ENCODE measurements at places on chromosomes 5 and 9.
A peak's percentile ranks its signal among the peaks of the same experiment; 100 is the strongest.

GRCh38 chr5:58330781-58331180 is 129.1 kb downstream of the PLK2 start:
- H3K4me1 ChIP-seq = no peaks in the 10 kb centered on the region
- H3K36me3 ChIP-seq = no peaks in the 10 kb centered on the region
- no peak overlapping the region for H3K4me3 ChIP-seq
- DNase-seq = no peak
- no peak overlapping the region for H3K27ac ChIP-seq

- peaks cover 22% of the 10 kb centered on the region for H3K4me1 ChIP-seq
- DNase-seq = peak; percentile 16
- peak overlapping the region; percentile 43 for H3K4me3 ChIP-seq
- peaks cover 38% of the 10 kb centered on the region for H3K27me3 ChIP-seq
- peaks cover 23% of the 10 kb centered on the region for H3K36me3 ChIP-seq
Measured at GRCh38 chr5:136192015-136192525, 892 bp downstream of the SMIM32 start.

GRCh38 chr5:129399069-129399468 is 61.0 kb upstream of the ADAMTS19 start:
- H3K27ac ChIP-seq = no peak overlapping the region
- H3K4me1 ChIP-seq = no peaks in the 10 kb centered on the region
- H3K36me3 ChIP-seq = no peaks in the 10 kb centered on the region
- no peak overlapping the region for H3K4me3 ChIP-seq
- no peaks in the 10 kb centered on the region for H3K27me3 ChIP-seq

- no peak overlapping the region for H3K27ac ChIP-seq
- H3K4me1 ChIP-seq = peaks cover 2% of the 10 kb centered on the region
- DNase-seq = no peak
Measured at GRCh38 chr9:114745879-114746550, 59.8 kb downstream of the TNFSF15 start.

DNA sequence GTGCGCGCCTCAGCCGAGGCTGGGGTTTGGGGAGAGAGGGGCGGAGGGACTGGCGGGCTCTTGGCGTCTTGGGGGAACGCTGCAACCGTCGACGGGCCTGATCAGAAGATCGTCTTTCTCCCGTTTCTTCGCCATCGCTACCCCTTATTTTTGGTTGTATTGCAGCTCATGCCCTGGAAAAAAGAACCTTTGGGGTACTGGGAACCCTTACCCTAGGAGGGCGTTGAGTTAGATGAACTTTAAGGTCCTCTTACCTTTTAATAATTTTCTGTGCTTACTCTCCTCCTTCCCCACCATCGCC is 719 bp downstream of the PAIP2 start:
- H3K27ac ChIP-seq = peak overlapping the region; percentile 79
- DNase-seq = no peak
- H3K27me3 ChIP-seq = no peaks in the 10 kb centered on the region
- H3K36me3 ChIP-seq = peaks cover 9% of the 10 kb centered on the region

- peaks cover 7% of the 10 kb centered on the region for H3K4me1 ChIP-seq
- H3K4me3 ChIP-seq = no peak overlapping the region
- H3K27ac ChIP-seq = no peak overlapping the region
- H3K27me3 ChIP-seq = peaks cover 27% of the 10 kb centered on the region
Measured at GRCh38 chr9:136760424-136760823, 2.4 kb upstream of the LCN8 start.

DNA sequence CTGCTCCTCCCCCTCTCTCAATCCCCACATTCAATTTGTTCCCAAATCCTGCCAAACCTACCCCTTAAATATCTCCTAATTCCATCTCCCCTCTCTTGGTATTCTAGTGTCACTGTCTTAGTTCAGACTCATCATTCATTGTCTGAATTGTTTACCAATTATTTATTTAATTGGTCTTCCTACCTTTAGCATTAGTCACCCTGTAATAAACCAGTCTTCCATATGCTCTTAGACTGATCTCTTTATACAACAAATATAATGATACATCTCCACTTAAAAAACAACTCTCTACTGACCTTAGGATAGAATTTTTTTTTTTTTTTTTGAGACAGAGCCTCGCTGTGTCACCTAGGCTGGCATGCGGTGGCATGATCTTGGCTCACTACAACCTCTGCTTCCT is 51.4 kb downstream of the RFK start:
- no peak overlapping the region for H3K4me3 ChIP-seq
- H3K4me1 ChIP-seq = no peaks in the 10 kb centered on the region
- peaks cover 8% of the 10 kb centered on the region for H3K27me3 ChIP-seq
- H3K27ac ChIP-seq = no peak overlapping the region
- no peak for DNase-seq
- no peaks in the 10 kb centered on the region for H3K36me3 ChIP-seq

GRCh38 chr9:136599811-136600660 is 54.2 kb upstream of the NOTCH1 start:
- peaks cover 2% of the 10 kb centered on the region for H3K36me3 ChIP-seq
- no peak overlapping the region for H3K27ac ChIP-seq
- H3K4me3 ChIP-seq = no peak overlapping the region
- no peak for DNase-seq
- H3K4me1 ChIP-seq = peaks cover 37% of the 10 kb centered on the region

- no peak overlapping the region for H3K4me3 ChIP-seq
- no peak for DNase-seq
- H3K27me3 ChIP-seq = no peaks in the 10 kb centered on the region
- H3K27ac ChIP-seq = no peak overlapping the region
Measured at GRCh38 chr5:111585946-111586345, 73.6 kb upstream of the STARD4 start.

DNA sequence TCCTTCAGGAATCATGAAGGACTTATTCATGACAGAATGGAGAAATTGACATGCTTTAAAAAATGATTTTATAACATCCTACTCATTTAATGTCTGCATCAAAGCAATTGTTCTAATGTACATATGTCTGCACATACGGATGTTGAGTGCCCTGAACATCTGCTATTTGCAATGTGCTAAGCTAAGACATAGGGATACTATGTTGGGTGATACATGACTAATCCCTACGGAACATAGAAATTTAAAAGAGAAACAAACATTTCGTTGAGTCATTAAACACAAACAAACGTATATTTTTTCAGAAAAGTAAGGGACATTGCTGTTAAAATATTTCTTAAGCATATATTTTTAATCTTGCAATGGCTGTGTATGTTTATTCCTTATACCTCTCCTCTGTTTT is 686.5 kb upstream of the ADAMTS16 start:
- no peaks in the 10 kb centered on the region for H3K36me3 ChIP-seq
- no peak for DNase-seq
- H3K4me1 ChIP-seq = no peaks in the 10 kb centered on the region
- H3K27ac ChIP-seq = no peak overlapping the region
- H3K27me3 ChIP-seq = no peaks in the 10 kb centered on the region

- no peak overlapping the region for H3K4me3 ChIP-seq
- peaks cover 10% of the 10 kb centered on the region for H3K4me1 ChIP-seq
- no peaks in the 10 kb centered on the region for H3K36me3 ChIP-seq
- no peak overlapping the region for H3K27ac ChIP-seq
Measured at GRCh38 chr9:16266648-16267276, 603.7 kb downstream of the BNC2 start.

DNA sequence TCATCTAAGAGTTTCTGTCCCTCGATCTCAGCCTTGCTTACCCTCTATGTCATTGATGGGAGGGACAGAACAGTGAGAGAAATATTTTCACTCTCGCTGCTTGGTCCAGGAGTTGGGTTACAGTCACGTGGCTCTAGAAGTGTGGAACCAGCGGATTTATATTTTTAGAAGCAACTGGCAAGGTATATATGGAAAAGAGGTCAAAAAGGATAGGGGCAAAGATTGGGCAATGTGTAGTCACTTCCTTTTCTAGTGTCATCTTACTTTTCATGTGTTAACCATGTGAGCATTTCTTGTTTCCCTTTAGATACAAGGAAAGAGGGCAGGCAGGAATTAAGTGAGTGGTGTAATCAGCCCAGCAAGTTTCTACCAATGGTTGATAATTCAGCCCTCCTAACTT is 111.5 kb upstream of the ZNF366 start:
- H3K36me3 ChIP-seq = no peaks in the 10 kb centered on the region
- no peaks in the 10 kb centered on the region for H3K4me1 ChIP-seq
- H3K4me3 ChIP-seq = no peak overlapping the region
- no peak for DNase-seq
- no peaks in the 10 kb centered on the region for H3K27me3 ChIP-seq

GRCh38 chr5:173231996-173232498 is 3.0 kb downstream of the NKX2-5 start:
- peaks cover 99% of the 10 kb centered on the region for H3K27me3 ChIP-seq
- no peak overlapping the region for H3K4me3 ChIP-seq
- H3K27ac ChIP-seq = no peak overlapping the region
- peaks cover 26% of the 10 kb centered on the region for H3K4me1 ChIP-seq
- peak; percentile 10 for DNase-seq
- no peaks in the 10 kb centered on the region for H3K36me3 ChIP-seq

DNA sequence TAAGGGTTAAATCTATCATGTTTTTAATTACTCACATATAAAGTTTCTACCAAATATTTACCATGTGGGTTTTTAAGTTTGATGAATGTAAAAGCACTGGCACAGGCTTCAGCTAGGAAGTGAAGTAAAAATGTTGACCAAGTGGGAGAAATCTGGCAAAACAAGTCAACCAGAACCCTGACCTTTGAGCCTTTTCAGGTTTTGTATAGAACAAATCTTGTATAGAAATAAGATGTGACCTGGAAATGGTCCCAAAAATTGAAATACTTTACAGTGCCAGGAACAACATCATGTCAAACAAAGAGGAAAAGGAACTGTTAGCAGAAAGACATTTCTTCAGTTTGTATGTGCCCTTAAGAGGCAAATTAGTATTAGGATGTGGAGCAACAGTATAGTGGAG is 137.6 kb downstream of the CCDC192 start:
- DNase-seq = no peak
- no peak overlapping the region for H3K4me3 ChIP-seq
- H3K27me3 ChIP-seq = no peaks in the 10 kb centered on the region
- no peaks in the 10 kb centered on the region for H3K4me1 ChIP-seq

DNA sequence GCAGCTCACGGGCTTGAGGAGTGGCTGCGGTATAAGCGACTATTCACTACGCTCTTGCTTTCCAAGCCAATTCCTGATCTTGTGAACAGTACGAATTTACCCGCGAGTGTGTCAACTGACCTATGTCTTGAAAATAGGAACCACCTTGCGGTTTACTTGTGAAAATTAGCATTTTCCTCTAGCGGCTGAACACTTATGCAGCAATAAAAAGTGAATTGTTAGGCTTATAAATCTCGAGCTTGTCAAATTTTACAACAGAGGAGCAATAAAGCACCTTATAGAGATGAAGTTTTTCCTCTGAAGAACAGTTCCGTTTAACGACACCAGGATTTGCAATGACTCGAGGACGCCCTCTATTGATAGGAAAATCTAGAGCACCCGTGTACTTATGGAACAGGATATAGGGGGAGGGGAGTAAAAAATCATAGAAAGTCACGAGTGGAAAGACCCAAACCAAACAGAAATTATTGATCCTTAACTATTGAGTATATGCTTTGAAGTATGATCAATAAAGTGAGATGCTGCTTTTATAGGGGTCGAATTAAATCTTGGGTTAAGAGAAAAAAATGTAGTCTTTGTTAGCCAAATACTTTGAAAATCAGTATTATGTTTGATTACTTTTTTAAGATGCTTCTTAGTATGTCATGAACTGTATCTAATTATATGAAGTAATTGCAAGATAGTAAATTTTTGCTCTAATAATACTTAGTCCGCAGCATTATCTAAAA is 1.9 kb upstream of the RGMB start:
- H3K4me1 ChIP-seq = peaks cover 1% of the 10 kb centered on the region
- H3K27ac ChIP-seq = peak overlapping the region; percentile 97
- peak; percentile 92 for DNase-seq

GRCh38 chr5:6246820-6247437 is 131.4 kb downstream of the MED10 start:
- H3K36me3 ChIP-seq = no peaks in the 10 kb centered on the region
- H3K27ac ChIP-seq = no peak overlapping the region
- no peaks in the 10 kb centered on the region for H3K4me1 ChIP-seq
- H3K27me3 ChIP-seq = no peaks in the 10 kb centered on the region

GRCh38 chr9:69044240-69045219 is 9.0 kb downstream of the FXN start:
- H3K4me3 ChIP-seq = no peak overlapping the region
- peaks cover 20% of the 10 kb centered on the region for H3K36me3 ChIP-seq
- no peaks in the 10 kb centered on the region for H3K27me3 ChIP-seq
- peak overlapping the region; percentile 43 for H3K27ac ChIP-seq
- H3K4me1 ChIP-seq = peaks cover 8% of the 10 kb centered on the region
